ENCODE measurements at places on chromosomes 5 and 9.

GRCh38 chr5:166401391-166401790 is 1890.1 kb upstream of the WWC1 start:
- DNase-seq: no peak

- DNase-seq: no peak
These were observed 6.3 kb upstream of the GZMA start for GRCh38 chr5:55096182-55096581.

DNA sequence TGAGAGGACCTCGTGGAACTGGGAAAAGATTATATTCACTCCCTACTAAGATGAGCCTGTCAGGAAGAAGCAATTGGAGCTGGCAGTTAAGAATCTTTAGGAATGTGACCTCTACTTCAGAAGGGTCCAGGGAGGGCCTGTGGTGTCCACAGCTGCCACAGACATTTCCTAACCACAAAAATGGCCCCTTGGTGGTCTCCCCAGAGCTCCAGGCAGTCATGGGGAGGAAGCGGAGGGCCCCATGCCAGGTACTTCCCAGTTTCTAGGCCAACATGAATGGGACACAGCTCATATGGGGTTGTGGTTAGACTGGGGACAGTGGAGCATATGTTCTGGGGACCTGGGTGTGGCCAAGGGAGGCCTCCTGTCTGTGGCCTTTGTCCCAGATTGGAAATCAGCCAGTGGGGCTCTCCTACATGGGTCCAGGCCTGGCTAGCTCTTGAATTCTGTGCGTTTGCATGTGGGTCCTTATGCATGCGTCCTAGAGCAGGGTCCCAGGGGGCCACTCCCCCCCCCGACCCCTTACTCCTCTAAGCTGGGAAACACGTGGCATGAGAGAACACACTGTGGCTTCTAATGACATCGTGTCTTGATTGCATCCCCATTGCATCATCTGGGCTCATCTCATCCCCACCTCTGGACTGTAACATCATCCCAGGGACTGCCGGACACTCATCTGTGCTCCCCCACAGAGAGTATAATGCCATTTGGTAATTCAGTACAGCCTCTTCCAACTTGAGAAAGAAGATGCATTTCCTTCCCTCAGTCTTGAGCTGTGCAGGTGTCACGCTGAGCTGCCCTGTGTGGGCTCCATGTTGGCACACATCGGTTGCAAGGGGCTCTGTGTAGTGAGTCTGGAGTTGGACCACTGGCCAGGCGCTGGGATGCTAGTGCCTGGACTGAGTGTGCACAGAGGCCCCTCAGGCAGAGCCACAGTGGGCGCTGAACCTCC is 31.3 kb downstream of the IRF1 start:
- peak; percentile 3 for DNase-seq

DNA sequence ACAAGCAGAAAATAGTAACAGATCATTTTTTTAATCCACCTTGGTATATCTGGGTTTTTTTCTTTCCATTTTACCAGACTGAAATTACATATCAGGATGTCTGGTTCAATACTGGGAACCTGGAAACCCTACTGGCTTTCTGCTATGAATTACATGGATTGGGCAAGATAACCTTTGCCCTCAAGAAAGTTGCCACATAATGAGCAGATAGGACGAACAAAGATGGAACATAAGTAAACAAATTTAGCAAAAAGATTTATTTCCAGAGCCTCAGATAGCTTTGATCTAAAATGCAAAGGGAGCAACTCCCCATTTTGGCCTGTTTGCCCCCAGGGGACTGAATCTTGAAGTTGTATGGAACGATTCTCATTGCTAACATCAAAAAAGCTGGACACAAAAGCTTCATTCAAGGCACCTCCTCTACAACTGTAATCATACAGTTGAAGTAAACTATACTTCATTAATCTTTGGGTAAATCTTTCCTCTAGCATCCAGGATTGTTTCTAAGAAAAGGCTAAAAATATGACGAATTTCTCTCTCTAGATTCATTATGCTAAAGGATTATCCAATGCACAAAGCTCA is 131.6 kb upstream of the PTGER4 start:
- no peak for DNase-seq

DNA sequence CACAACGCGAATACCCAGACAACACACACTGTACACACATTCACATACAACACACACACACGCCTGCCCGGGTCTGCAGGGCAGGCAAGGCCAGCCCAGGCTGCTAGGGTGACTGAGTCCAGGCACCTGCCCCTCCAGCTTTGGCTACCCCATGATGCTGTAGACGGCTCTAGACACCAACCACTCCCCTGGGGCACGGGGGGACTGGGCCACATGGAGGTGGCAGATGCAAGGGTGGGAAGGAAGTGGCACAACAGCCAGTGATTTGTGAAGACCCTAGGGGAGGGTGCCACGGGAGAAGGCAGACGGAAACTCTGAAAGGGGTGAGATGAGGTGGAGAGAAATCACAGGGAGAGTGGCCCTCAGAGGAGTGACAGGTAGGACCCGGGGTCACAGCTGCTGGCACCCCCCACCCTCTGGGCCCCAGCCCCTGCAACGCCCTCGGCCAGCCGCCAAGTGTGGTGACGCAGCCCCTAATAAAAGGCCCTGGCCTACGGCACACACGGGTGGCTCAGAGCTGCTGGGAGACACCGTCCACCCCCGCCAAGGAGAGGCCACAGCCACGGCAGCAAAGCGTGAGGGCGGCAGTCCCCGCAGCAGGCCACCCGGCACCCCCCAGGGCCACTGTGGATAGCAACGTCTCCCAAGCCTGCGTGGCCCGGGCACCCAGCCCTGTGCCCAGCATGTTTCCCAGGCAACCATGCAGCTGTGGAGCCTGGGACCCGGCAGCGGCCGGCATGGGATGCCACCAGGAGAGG is 6.6 kb upstream of the CCDC187 start:
- DNase-seq: no peak

DNA sequence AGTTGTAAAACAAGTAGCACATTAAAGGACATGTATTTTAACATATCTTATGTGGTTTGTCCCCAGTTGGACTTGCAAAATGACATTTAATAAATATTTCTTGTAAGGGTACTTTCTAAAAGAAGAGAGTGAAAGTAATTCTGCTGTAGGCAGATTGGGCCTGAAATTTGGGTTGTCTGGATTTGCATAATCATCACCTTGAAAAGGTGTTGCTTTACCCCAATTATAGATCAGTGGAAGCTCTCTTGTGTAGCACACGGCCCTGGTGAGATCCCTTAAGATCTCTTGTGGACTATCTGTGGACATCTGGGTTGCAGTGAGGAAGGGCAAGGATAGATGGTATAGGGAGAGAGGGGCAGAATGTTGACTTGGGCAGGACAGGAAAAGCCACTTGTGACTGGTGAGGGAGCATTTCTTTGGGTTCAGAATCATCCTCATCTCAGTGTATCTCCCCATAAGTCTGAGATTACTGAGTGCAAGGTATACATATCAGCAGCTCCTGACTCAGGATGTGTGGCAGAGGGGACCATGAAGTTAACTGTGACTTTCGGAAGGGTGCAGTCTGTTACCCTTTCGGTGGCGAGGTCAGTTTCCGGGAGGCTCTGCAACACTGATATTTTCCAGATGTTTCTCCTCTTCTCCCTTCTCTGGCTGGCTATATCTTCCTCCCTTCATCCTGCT is 2.0 kb upstream of the TNFAIP8 start:
- no peak for DNase-seq

GRCh38 chr5:127084656-127085055 is 11.4 kb upstream of the C5orf63 start:
- no peak for DNase-seq

- DNase-seq: no peak
These were observed 192.6 kb upstream of the RASA1 start for GRCh38 chr5:87074934-87075541.

DNA sequence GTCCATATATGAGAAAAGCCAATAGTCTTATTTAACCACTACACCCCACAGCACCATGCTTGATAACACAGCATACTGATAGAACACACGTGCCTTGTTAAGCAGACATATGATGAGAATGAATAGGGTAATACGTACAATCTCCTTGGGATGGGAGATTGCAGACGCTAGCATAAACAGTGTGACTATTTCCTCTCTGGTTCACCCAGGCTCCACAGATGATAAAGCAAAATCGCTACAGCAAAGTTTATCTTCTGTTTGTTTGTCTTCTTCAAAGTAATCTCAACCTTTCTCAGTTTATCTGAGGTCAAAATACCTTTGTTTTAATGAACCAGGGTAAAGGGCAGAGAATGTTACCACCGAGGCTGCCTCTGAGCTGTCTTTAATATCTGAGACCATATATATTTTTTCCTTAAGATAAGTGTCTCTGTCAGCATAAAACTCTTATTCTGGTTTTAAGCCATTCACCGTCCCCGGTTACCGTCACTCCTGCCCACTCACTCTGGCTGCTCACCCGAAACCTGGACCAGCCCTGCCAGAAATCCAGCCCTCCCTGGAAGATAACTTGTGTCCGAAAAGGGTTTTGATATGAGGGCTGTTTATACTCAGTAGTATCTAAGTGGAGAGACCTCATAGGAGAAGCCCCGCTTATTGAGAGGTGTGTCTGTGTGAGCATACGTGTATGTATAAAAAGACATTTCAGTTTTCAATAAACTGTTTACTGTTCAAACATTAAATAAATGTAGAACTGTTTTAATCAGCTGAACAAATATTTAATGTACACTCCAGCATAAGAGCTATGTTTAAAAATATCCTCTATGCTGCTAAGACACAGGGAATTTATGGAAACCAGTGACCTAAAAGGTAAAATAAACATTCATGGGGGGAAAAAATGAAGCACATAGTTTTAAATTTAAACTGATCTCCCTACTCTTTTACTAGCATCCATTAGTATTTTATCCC is 465.4 kb downstream of the RASEF start:
- DNase-seq: no peak

GRCh38 chr9:126507318-126508109 is 106.2 kb upstream of the LMX1B start:
- no peak for DNase-seq

DNA sequence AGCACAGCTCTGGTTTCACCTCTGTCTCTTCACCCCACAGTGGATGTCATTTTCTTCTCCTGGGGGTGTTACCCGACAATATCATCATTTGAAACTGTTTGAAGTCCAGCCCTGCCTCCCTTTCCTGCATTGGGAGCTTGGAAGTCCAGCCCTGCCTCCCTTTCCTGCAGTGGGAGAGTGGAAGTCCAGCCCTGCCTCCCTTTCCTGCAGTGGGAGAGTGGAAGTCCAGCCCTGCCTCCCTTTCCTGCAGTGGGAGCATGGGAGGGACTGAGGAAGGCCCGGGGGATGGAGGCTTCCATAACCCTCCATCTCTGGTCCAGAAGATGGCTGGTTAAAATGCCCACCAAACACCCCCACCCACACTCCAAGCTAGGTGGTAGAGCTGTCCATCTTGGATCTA is 59.8 kb downstream of the SYK start:
- DNase-seq: no peak

DNA sequence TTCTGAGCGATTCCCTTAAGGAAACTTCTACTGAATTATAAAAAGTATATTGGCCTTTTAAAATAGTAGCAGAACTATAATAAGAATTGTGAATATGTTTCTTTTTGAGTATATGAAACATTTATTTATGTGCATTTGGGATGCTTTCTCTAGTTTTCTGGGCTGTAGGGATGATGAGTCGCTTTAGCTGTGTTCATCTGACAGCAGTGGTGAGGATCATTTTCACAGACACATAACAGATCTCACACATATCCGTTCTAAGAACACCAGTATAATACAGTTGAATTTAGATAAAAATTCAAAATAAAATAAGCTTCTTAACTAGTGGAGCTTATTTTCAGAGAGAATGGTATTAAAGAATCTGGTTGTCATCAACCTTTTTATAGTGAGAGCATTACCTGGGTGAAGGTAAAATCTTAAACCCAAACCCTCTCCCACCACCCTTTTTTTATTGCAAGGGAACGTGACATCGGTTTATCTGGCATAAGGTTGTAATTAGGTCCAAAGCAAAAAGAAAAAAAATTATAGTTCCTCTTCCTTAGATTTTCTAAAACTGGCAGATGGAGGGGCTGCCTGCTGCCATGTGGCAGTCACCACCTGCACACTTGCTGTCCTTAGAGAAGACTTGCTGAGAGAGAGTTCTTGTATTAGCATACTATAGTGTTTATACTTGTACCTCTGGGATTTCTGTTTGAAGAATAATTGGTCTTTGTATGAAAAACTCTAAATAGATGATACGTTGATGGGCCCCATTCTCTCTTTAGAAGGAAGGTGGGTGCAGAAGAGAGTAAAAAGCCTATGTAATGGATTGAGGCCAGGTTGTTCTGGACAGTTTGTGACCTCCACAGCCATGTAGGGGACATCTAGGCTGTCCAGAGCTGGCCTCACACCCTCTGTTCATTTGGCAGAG is 86.8 kb downstream of the CAMK4 start:
- DNase-seq: no peak

GRCh38 chr9:14480526-14480925 is 166.6 kb upstream of the NFIB start:
- DNase-seq: no peak

- no peak for DNase-seq
These were observed 9.0 kb downstream of the C5orf63 start for GRCh38 chr5:127064253-127064840.

- no peak for DNase-seq
These were observed 48.3 kb upstream of the HRH2 start for GRCh38 chr5:175609526-175609925.

DNA sequence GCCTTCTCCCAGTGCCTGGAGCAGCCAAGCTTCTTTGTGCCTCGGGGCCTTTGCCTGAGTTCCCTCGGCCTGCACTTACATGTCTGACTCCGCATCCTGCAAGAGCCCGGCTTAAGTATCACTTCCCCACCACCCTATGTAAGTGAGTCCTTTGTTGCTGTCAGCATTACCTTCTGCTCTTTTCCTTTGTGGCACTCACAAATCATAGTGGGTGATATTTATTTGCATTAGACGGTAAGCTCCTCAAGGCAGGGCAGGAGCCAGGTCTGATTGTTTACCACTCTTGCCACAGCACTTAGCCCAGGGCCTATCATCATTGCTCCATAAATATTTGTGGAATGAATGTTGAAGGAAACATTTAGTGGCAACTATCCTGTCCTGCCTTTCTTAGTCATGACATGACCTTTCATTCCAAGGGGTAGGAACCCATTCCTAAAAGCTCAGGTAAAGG is 4.8 kb downstream of the GM2A start:
- no peak for DNase-seq

GRCh38 chr9:119829186-119829585 is 460.0 kb upstream of the BRINP1 start:
- no peak for DNase-seq

GRCh38 chr5:159877016-159877415 is 39.3 kb upstream of the ADRA1B start:
- no peak for DNase-seq

DNA sequence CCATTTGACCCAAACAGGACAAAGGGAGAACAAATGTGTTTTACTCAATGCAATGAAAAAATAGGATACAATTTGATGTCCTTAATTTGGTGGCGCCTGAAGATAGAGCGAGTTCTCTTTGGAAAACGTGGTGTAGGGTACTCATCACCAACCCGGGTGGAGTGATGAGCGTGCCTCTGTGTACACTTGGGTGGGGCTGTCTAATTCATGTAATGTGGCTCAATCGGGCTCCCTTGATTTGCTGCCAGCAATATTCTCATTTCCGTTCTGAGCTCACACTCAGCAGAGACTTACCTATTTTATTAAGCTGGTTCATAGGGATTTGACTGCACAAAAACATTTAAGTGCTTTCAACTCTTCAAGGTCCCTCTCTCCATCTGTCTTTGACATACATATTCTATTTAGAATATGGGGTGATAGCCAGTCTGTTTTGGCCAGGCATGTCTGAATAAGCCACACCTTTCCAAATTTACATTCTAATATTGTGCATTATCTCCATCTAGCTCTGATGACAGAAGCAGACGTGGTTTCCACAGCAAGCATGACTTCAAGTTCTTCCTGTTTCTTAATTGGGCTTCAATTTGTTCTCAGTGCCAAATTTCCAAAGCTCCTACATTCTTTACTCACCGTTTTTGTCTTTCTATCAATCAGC is 162.5 kb downstream of the IRX2 start:
- no peak for DNase-seq
